ENCODE measurements at places on chromosomes 1 and 21.

DNA sequence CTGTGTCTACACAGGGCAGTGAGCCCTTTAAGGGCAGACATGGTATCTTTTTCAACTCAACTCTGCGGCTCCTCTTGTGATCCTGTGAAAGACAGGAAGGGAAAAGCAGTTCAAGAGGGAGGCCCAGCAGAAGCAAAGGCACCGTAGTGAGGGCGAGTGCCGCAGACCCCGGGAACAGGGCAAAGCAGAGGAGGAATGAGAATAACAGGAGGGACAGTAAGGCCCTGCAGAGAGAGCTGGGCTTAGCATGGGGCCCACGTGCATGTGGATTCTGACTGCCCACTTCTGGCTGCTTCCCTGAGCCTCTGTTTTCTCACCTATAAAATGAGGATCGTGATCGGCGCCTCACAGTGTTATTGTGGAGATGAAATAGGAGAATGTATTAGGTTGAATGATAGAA is 409.3 kb downstream of the PTPRU start:
- DNase-seq = no peak

GRCh38 chr1:33273406-33273805 is 17.1 kb downstream of the ZNF362 start:
- no peak for DNase-seq

DNA sequence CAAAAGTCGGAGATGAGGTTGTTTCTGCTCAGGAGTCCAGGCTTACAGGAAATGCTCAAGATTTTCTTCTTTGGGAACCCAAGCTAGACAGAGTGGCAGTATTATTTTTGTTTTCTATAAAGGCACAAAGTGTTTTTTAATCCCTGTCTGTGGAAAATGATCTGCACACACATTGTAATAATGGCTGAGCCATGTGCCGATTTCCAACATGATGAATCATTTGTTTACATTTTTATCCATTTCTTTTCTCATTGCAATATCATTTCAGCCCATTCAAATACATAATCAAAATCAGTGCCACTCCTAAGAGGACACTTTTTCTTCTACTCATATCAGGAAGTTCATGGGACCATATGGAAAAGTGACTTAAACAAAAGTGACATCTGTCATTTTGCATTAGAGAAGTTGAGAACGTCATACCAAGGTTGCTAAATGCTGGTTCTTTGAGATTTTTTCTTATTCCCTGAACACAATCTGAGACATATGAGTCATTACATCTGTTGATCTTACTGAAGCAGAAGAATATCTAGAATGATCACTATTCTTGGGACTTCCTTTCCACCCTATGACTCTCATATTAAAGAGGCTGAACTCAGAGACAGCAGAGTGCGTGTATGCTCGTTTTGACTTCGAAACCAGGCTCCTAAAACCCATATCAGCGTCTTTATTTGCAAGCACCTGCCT is 44.9 kb downstream of the ACTA1 start:
- DNase-seq = no peak

DNA sequence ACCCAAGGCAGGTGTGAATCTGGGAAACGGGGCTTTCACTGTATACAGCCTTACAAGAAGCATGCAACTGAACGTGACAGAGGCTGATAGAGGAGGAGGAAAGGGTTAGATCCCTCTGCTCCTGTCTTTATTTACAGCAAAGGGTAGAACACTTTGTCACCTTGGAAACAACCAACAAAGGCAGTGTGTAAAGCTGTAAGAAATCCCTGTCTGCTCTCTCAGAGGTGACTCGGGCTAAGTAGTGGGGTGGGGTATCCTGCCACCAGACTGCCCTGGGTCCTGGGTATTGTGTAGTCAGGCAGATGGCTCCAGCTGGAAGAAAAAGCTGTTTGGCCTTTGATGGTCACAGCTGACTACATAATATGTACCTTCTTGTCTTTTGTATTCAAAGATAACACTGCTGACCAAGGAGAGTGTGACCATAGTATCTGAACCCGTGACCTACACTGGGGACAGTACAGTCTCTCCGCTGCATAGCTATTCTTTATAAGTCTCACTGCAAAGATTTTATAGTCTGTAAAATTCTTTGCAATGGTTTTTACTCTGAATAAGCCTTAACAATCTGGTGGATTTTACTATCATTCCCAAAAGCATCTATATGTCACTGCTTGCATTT is 22.1 kb upstream of the POU2F1 start:
- no peak for DNase-seq

GRCh38 chr1:56034847-56035481 is 544.4 kb downstream of the PLPP3 start:
- no peak for DNase-seq

GRCh38 chr1:244316407-244316806 is 135.3 kb downstream of the ADSS2 start:
- DNase-seq = no peak
